NCI-H446 treated with DMSO at 0.1 percent for 48 hours (cell line): ENCODE measurements at places on chromosomes 16 and 17.

DNA sequence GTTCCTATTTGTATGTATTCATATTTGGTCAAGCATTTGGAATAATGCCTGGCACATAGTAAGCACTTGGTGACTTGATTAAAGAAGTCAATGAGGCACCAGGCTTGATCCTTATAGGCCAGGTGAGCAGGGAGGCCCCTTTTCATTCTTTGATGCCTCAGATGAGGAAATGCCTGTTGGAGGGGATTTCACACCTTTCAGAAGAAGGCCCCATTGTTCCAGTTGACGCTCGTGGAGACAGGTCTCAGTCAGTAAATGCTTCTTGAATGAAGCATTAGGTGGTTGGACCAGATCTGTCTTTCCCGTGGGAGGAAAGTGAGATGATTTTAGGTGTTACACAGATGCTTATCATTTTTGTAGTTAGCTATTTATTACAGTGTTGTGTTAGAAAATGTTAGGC lies 13.0 kb downstream of the LCMT1 start:
- DNase-seq: no peak

- DNase-seq: no peak
Observed at GRCh38 chr17:72404872-72405271, 284.1 kb downstream of the SOX9 start.

DNA sequence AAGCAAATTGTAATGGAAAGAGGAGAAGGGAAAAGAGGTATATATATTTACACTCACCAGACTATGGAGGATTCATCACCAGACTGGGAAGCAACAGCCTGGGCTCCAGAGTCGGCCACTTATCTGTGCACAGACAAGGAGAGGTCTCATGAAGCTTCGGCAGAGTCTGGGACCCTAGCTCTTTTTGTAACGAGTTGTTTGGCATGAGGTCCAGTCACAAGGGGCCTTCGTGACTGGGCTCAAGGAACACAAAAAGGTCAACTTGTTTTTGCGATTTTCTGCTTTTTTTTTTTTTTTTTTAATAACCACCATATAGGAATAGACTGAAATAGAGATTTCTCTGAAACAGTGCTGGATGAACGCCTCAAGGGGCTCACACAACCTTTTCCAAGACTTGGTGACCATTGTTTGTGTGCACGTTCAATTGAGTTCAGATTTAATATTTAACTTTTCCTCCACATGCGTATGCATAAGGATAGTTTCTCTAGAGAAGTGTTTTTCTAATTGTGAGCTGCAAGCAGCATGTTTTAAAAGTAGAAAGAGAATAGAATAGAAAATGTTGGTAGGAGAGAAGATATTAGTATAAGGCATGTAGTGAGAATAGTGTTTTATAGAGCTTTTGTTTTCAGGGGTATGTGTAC lies 25.8 kb downstream of the BPTF start:
- DNase-seq: no peak

DNA sequence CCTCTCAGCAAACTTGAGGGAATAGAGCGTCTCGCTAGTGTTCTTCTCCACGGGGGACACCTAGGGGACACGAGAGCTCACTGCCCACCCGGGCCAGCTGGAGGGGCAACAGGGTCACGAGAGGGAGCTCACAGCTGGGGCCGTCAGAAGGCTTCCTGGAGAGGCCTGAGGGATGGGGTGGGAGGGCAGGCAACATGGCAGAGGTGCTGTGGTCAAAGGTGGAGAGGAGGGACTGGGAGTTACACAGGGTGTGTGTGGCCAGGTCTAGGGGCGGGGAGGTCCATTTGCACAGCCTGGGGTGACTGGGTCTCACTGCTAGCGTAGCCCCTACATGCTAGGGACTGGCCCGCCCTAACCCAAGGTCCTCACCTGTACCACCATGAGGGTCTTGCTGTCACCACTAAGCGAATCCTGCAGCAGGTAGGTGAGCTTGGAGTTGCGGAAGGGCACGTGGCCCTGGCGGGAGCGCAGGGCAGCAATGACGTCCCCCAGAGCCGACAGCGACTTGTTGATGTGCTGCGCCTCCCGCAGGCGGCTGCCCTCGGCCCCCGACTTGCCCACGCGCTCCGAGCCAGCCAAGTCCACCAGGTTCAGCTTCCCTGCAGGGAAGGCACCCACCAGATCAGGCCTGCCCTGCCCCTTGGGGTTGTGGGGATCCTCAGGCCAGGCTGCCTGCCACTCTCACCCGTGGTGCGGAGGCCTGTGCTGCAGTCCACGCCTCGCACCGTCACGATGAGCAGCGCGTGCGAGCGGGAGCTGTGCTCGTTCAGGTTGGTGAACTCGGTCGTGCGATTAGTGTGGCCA lies 25.0 kb downstream of the KATNB1 start:
- DNase-seq: no peak

DNA sequence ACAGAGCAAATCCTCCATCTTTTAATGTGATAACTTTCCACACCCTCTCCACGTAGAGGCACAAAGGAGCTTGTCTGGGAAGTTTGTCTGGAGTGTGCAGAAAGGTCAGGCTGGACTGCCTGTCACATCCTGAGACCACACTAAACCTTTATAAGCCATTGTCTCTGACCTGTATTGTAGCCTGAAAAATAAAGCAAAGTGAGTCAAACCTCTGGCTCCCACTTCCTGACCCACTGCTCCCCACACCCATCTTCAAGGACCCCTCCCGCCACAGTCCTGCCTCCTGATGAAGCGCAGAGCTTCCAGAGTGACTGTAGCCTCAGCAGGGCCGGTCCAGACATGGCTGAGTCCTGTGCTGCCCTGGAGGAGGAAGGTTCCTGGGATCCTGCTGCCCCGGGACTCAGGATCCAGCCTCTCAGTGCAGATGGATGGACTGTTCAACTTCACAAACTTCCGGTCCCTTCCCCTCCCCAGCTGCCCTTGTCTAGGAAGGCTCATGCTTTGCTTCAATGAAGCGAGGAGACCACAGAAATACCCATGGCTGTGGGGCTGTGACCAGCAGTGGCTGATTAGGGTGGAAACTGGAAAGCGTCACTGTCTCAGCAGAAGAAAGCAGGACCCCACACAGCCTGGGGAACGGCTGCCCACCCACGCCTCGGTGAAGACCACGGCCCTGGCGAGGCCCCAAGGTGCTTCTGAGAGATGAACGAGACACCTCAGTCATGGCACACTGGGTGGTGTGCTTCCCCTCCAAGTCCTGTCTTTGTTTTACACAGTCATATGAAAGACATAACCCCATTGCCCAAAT lies 30.9 kb upstream of the CLEC18B start:
- no peak for DNase-seq
